ENCODE measurements at places on chromosomes 3 and 15. TPM values are rescaled to one million over a fixed set of nuclear protein-coding genes. Genes with fewer than 3 reads are reported as not detected.

DNA sequence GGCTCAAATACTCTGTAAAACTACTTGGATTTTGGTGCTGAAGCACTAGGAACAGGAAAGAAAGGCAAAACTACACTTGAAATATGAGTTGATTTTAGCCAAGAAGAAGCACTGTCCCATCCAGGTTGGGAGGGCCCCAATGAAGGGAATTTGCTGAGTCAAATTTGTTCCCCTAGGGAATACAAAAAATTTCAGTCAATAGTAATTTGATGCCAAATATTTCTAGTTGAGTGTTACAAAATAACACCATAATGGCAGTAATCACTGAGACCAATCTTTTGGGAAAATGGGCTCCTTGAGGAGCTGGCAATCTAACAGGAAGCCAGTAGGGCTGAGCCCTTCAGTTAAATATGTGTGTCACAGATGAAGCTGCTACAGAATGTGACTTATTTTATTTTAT lies 896.9 kb downstream of the DIPK2A start:
- no peak for DNase-seq

GRCh38 chr15:37138591-37139215 lies 38.4 kb upstream of the MEIS2 start:
- no peak for DNase-seq

The RASSF1 gene
- total RNA-seq: 14.4 TPM

DNA sequence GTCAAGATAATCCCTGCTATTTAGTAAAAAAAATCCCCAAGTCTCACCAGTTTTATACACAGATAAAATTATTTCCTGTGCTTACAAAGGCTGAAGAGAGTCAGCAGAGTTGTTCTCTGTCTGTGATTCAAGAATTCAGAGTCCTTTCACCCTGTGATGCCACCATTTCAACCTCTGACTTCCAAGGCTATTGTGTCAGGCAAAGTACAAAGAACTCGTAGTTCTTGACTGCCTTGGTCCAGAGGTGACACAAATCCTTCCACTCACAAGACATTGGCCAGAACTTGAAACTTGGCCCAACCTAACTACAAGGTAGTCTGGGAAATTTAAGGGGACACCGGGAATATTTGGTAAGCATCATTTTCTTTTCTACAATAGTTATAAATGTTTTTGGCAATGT lies 34.9 kb upstream of the CMC1 start:
- no peak for DNase-seq

The CAND2 gene
- 2.7 TPM for total RNA-seq

The CCR3 gene
- total RNA-seq: not detected

The C15orf40 gene
- 3.5 TPM for total RNA-seq

GRCh38 chr3:119125342-119125741 lies 20.6 kb upstream of the TEX55 start:
- no peak for DNase-seq

The BNIP2 gene
- 153 TPM for total RNA-seq

DNA sequence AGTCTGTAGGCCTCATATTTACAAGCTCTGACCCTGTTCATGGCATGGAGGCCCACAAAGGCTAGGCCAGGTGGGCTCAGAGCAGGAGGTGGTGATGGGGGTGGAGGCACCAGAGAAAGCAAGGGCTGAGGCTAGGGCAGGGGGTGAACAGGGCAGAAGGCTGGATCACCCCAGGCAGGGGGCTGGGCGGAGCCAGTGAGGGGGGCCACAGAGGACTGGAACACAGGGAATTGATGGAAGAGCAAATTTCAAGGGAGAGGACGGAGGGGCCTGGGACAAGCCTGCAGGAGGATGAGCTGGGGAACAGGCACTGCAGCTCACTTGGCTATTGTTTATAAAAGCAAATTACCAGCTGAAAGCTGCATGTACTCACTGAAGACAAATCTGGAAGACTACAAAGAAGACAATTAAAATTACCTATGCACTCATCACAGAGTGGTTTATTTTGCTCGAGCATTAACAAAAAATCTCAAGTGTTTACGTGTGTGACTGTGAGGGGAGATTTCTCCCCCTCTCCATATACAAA lies 11.0 kb downstream of the TNFAIP8L3 start:
- no peak for DNase-seq

The FAM3D gene
- not detected for total RNA-seq

DNA sequence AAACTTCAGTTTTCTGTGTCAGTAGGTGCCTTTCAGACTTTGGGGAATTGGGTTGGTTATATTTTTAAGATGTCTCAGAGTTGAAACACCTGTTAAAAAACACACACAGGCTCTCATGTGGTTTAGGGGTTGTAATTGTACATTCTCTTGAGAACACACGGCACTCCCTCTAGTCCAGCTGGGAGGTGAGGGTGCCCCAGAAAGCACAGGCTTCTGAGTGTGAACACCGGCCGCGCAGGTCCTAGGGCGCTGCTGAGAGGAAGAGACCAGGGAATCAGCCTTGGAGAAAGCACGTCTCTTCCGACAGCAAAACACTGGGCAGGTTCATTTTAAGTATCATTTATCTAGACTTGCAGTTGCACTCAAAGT lies 68.0 kb upstream of the RPL35A start:
- no peak for DNase-seq

- DNase-seq: peak; percentile 82
Observed at GRCh38 chr3:13537909-13538296, 11.0 kb upstream of the FBLN2 start.

The CDHR4 gene
- total RNA-seq: not detected

- DNase-seq: no peak
Observed at GRCh38 chr15:78316283-78317083, 17.1 kb upstream of the SKIC8 start.

GRCh38 chr3:172519740-172520139 lies 3.5 kb downstream of the TNFSF10 start:
- DNase-seq: no peak

DNA sequence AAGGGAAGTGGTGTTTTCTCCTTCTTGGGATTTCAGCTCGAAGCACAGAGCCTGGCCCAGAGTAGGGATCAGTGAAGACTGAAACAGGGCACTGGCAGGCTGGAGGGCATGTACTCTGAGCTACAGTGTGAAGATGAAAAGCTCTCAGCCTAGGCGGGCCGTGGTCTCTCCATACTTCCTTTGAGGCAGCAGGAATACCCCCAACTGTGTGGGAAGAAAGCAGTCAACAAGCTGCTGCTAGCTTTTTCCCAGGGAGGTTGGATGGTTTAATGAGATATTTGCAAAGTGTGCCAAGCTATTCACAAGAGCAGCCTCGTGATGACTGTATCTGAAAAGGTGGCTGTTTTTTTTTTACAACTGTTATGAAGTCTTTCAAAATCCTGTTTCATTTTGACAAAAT lies 47.2 kb downstream of the NMNAT3 start:
- no peak for DNase-seq

DNA sequence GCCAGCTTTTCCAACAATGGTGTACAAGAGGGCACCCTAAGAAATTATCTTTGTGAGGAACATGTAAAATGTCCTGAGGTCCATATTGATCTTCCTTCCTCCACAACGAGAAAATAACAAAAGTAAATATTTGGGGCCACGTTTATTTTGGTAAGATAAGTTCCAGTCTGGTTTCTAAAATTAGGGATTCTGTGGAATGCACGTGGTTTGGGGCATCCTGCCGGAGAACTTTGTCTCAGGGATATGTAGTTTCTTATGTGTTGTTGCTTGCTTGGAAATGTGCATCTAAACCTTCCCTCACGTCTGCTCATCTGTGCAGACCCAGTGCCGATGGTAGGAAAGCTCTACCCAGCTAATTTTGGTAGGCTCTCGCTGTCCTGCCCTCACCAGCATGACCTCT lies 62.8 kb downstream of the CTDSPL start:
- DNase-seq: no peak

The SNTN gene
- not detected for total RNA-seq

- DNase-seq: no peak
Observed at GRCh38 chr15:77589839-77590238, 42.9 kb downstream of the LINGO1 start.

DNA sequence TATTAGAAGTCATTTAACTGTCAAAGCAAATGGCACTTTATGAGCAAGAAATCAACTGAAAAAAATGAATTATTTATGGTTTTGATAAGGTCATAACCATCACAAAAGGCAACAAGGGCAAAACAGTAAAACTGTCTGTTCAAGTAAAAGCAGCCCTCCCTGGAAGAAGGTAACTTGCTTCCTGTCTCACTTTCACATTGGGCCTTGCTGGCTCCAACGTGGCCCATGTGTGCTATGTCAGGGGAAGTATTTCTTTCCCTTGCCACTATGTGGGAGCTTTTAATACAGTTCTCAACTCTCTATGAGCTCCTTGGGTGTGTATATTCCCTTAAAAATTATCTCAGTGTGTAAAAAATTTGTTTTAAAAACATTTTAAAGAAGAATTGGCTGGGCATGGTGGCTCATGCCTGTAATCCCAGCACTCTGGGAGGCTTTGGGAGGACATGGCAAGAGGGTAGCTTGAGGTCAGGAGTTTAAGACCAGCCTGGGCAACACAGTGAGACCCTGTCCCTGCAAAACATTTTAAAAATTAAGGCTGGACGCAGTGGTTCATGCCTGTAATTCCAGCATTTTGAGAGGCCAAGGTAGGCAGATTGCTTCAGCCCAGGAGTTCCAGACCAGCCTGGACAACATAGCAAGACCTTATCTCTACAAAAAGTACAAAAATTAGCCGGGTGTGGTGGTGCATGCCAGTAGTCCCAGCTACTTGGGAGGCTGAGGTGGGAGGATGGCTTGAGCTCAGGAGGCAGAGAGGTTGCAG lies 45.2 kb upstream of the TJP1 start:
- DNase-seq: no peak

The CLEC3B gene
- total RNA-seq: 0.55 TPM

DNA sequence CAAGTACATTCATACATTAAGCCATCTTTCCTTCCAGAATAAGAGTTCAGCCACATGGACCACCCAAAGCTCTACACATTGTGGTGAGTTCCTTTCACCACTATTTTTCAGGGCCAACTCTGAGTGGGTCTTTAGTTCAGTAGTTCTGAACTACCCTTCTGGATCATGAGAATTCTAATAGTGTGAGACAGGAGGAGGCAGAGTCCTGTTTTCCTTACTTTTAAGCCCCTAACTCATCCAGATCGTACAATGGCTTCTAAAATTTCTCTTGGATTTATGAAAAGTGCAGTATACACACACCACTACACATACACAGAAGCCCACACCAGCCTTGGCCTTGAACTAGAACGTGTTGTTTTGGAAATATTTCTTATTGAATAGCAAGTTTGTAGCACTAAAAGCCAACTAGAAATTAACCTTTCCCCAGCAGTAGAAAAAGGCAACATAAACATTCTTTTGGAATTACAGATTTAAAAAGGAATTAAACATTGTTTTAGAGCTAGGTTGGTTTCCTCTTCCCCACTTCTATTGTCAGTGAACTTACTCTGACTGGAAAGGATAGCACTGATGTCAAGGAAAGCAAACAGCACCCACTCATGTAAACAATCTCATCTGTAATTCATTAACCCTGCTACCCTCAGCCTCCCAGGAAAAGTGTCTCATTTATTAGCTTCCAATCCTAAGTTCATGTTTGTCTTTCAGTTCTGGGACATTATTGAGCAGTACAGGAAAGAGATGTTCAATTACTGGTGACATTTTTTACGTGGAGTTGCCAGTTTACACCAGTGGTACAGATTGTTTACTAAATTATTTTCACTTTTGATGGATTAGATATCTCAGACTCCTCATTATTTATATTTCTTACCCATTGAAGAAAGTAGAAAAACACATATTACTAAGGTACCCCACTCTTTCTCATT lies 95.7 kb upstream of the AGTR1 start:
- DNase-seq: peak; percentile 94

- DNase-seq: peak; percentile 11
Observed at GRCh38 chr3:31710123-31710803, 177.5 kb downstream of the STT3B start.
